ENCODE measurements at places on chromosomes 12 and 14.

DNA sequence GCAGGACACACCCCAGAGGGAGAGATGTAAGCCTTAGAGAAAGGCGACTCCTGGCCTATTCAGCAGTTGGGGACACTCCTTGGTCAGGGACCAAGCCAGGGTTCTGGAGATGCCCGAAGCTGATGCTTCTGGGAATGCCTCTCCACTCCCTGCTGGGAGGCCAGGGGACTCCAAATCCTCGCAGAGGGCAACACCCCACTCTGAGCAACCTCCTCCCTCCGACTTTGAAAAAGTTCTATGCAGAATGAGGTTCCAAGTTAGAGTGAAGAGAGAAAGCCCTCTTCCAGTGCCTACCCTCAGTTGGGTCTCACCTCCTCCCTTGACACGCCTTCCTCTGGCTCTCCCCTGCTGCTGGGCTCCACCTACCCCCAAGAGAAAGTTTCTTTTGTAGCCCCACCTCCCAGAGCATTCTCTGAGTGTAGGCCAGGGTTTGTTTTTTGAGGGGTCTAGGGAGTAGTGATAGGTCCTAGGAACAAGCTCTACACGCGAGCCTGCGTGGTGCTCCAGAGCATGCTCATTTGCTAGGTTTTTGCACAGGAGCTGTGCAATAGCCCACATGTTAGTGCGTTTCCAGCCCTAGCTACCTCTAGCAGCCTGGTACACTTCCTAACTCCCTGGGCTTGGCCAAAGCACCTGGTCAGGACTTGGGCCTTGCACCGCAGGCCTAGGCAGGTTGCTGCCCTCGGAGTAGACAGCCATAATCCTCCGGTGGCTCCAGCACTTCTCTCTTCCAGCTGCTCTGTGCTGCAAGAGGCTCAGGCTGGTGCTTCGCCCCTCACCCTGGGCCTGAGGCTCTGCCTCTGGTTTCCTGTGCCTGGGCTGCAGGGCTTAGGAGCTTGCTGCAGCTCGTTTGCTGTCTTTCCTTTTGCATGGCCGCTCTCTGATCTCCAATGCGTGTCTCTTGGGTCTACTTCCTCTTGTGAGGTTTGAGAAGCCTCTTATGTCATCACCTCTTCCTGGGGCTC lies 590 bp upstream of the CEBPE start:
- no peak for DNase-seq

GRCh38 chr12:48899651-48900050 lies 25.6 kb downstream of the FKBP11 start:
- DNase-seq, result no peak

DNA sequence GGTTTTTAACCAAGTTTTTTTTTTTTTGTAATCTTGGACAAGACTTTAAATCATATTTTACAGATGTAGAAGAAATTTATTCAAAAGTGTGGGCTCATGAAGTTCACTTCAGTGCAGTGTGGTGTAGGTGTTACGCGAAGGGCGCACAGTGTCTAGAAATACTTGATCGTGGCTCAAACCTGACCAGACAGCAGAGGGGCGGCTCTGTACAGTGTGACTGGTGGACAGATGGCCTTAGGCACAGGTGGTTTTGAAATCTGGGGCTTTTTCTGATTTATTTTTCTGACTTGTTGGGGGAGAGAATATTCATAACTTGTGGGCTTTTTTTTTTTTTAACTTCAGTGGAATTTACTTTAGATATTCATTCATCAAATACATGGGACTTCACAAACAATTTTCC lies 179.2 kb downstream of the PELI2 start:
- DNase-seq, result no peak

DNA sequence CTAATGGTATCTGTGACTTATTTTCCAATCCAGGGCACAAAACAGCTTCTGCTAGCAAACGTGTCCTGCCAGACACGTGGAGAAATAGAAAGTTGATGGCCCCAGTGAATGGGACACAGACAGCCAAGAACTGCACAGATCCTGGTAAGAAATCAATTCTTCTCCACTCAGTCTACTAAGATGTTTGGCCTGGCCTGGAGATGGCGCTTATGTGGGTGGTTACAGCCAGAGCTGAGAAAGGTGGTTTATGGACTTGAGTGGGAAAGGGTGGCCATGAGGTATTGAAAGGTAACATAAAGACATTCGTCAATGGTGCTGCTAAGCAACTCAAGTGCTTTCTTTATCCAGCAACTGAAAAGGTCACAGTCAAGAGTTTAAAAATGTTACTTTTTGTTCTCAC lies 2.9 kb downstream of the SLC24A4 start:
- DNase-seq, result no peak
